ENCODE measurements at places on chromosomes 6 and 20.

GRCh38 chr20:23874747-23875146, 4.8 kb downstream of the CST5 start:
- no peak for DNase-seq

DNA sequence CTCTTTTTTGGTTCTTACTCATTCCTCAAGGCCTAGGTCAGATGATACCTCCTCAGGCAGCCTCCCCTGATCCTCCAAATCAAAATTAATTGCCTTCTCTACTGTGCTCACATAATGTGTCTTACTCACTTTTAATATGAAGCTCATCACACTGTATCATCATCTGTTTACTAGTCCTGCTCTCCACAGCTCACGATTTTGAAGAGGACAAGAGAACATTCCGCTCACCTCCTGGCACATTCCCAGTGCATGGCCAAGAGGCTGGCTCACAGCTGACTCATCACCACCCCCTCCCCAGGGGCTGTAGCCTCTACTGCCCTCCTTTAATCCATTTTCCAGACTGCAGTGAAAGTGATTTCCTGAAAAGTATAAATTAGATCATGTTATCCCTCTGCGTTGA, 133.1 kb downstream of the ALDH8A1 start:
- DNase-seq: no peak

- DNase-seq: no peak
These were observed 85.0 kb downstream of the CAP2 start for GRCh38 chr6:17478223-17478907.

GRCh38 chr20:8213831-8214587, 81.9 kb downstream of the PLCB1 start:
- DNase-seq: no peak

GRCh38 chr6:117498159-117498558, 15.7 kb downstream of the DCBLD1 start:
- no peak for DNase-seq

DNA sequence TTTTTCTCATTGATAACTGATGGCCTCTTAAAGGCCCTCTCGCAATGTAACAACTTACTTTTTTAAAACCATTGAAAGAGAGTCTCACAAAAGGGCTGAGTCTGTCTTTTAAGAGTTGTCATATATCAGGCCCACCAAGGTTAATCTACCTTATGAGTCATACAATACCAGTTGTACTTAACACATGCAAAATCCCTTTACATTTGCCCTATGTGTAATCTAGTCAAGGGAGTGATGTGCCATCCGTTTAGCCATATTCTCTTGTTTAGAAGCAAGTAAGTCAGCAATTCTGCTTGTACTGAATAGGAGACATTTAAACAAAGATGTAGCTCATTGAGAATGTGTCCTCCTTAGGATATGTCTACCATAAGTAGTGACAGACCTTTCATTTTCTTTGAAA, 143.7 kb downstream of the TENT5A start:
- no peak for DNase-seq

- no peak for DNase-seq
These were observed 296.3 kb downstream of the PREX1 start for GRCh38 chr20:48531505-48531904.

DNA sequence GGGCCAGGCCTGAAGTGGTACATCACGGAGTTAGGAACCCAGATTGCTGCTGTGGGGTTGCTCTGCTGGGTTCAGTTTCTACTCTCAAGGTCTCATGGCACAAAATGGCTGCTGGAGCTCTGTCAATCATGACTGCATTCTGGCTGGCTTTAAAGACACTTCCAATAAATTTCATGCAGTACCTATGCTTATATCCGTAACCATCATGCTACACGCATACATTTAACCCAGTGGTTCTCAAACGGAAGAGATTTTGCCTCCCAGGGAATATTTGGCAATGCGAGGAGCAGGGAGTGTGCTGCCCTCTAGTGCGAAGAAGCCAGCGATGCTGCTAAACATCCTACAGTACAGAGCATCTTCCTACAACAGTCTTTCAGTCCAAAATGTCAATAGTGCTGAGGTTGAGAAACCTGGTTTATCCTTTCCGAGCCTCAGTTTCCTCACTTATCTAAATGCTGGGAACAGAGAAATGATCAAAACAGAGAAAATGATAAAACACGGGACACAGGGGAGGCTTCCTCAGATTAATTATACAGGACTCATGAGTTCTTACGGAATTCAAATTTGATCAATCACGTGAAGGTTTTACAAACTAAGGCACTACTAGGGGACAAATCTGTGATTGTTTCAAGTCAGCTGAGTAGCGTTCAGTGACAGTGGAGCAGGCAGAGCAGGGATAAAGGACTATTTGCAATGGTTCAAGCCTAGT, 9.6 kb upstream of the SLC2A10 start:
- no peak for DNase-seq

GRCh38 chr6:42268835-42269204, 51.2 kb upstream of the MRPS10 start:
- DNase-seq: no peak

- DNase-seq: no peak
These were observed 750.4 kb downstream of the TENT5A start for GRCh38 chr6:81002126-81002525.

DNA sequence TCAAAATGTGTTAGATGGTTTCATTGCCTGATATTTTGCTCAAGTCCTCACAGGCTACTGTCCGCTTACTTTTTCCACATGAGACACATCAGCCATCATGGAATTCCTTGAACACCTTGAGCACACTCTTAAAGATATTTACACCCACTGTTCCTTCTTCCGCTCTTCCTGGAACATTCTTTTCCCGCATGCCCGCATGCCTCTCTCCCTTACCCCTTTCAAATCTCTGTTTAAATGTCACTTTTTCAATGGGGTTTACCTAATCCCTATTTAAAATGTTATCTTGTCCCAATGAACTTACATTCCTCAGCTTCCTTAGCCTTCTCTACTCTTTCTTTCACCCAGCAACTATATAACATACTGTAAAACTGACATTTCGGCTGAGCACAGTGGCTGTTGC, 503.3 kb upstream of the PTCHD4 start:
- no peak for DNase-seq

All from NCI-H774 (cell line).